ENCODE measurements at places on chromosomes 1 and 21.

GRCh38 chr1:95028954-95029353 is 43.8 kb downstream of the ALG14 start:
- no peak for DNase-seq

GRCh38 chr1:90936061-90936460 is 85.8 kb downstream of the ZNF644 start:
- no peak for DNase-seq

DNA sequence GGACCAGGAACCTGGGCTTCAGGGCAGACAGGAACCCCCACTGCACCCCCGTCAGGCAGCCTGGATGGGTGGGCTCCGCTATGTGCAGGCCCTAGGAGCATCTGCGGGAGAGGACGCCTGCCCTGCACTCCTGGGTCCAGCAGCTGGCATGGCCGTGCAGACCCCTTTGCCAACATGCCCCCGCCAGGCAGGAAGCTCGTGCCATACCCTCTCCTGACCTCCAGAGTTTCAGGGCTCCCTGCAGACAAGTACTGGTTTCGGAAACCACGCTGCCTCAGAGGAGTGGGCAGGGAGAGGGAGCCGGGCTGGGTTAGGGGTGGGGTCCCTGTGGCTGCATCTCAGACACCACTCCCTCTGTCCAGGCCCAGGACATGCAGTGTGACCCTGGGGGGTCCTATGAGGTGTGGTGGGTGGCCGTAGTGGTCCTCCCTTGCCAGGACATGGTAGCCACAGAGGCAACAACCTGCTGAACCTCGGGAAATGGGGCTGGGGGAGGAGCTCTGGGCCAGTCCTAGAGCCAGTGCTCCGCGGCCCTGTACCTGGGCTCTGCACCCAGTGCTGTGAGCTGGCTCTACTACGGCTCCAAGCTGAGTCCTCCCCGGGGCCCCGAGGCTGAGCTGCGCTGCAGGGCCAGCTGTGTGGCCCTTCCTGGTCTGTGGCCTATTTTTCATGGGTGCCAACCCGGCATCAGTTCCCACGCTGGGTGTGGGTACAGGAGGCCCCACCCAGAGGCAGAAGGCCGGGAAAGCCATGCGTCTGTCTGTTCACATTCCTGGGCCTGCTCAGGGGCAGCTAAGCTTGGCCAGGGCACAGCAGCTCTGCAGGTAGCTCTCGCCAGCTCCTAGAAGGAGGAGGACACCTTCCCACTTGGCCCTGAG is 1.4 kb downstream of the PLEKHN1 start:
- no peak for DNase-seq

DNA sequence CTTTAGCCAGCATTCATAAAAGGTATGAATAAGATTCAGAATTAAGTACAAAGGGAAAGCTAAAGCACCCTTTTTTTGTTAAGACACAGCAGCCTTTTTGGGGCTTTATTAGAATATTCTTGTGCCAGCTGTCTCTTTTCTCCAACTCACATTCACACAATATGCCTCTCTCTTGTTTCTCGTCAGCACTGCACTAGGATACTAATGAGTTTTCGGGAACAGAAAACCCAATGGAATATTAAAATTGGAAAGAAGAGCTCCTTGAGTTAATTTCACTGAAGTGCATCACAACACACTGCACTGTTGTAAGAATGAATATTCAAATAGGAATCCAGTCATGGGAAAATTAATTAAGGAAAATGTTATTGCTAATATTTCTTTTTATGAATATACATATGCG is 410.4 kb upstream of the BEND5 start:
- DNase-seq: no peak

DNA sequence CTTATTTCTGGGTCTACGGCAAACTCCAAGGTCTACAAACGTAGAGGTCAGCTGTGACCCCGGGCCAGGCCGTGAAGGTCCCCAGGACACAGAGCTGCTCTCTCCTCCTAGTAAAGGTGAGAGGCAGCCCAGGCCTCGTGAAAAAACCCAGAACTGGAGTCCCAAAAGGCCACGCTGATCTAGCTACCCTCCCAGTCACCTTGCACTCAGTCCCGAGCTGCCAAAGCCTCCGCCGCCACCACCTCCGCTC is 125 bp downstream of the ATP5PF start:
- no peak for DNase-seq

Data from neural crest cell (in vitro differentiated cells).